ENCODE measurements at places on chromosomes 5 and 9.
A peak's percentile ranks its signal among the peaks of the same experiment; 100 is the strongest.

- DNase-seq: no peak
Observed at GRCh38 chr9:32502464-32502863, 23.5 kb downstream of the RIGI start.

DNA sequence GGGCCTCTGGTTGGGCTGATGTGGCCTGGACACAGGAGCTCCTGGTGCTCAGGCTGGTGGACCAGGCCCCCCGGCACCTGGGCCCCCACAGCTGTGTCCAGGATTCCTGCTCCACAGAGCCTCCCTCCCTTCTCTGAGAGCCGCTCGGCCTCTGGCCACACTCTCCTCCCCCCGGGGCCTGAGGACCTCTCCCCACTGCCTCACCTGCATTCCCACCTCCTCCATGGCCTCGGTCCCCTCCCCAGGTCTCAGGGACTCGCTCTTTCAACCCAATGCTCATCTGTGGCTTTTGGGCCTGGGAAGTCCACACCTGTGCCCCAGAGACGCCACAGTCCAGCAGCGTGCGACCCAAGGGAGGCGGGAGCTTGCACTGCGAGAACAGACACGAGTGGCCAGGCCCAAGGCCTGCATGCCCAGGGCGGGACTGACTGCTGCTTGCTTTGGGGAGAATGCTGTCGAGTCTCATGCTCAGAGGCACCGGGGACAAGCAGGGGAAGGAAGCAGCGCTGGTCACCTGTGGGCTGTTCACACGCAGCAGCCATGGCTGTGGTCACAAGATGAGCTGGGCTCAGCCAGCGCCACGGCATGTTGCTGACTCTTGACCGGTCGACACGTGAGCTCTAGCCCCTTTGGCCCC, 14.6 kb downstream of the PAEP start:
- no peak for DNase-seq

- DNase-seq: no peak
Observed at GRCh38 chr9:84153885-84154284, 173.3 kb downstream of the RMI1 start.

DNA sequence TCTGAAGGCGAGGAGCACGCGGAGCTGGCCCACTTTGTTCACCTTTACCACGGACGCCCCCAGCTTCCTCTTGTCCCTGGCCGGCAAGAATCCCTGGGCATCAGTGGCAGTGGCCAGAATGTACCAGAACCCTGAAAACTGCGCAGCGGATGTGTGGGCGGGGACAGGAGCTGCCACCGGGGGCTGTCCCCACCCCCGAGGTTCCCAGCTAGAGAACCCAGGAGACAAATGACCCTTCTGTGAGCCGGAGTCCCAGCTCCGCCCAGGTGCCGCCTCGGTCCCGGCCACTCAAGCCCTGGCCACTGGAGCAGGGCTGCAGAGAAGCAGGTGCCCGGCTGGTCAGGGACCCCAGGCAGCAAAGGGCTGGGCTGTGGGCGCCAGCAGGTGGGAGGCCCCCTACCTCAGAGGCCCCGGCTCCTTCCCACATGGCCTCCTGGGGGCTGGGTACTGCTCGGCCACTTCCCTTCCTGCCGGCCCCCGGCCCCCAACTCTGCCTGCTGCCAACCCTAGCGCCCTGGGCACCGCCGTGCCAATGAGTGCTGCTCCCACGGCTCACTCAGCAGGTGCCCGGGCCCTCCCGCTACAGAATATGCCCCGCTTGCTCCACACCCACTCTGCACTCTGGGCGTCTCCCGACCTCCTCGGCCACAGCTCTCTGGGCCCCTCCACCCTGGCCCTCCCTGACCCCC, 713 bp downstream of the LCN10 start:
- no peak for DNase-seq

- DNase-seq: no peak
Observed at GRCh38 chr5:66553368-66553912, 42.8 kb upstream of the MAST4 start.

DNA sequence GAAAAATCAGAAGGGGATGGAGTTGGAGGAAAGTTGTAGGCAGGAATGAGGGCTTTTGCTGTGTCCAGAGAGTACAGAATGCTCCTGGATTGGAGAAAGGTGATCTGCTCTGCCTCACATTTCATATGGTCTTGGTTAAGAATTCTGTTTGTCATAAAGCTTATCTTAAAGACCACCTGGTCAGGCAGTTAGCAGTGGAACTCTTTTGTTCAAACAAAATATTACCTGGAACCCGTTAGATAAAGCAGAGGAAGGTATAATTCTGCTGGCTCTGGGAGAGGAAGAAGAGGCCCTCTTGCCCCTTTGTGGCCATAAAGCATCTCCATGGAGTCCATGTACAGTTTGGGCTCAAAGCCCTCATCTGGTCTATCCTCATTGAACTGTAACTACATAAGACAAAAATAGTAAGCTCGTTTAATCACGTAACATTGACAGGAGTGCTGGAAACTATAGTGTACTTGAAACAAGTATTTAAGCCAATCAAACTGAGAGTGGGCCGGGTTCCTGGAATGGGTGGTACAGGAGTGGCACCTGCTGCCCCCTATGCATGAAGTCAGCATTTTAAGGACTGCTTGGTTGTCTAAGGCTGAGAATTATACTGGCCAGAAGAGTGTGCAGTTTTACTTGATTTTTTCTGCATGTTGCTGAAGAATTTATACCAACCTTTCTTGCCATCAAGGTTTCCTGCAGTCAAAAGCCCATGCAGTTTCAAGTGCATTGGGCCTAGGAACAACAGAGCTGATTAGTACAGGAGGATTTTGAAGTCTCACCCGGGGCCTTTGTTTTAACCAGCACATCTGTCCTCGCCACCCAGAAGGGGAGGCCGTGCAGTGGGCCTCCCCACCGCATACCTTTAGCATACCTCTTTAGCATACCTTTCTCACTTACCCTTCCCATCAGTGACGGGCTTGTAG, 39.9 kb downstream of the STXBP1 start:
- DNase-seq: no peak

DNA sequence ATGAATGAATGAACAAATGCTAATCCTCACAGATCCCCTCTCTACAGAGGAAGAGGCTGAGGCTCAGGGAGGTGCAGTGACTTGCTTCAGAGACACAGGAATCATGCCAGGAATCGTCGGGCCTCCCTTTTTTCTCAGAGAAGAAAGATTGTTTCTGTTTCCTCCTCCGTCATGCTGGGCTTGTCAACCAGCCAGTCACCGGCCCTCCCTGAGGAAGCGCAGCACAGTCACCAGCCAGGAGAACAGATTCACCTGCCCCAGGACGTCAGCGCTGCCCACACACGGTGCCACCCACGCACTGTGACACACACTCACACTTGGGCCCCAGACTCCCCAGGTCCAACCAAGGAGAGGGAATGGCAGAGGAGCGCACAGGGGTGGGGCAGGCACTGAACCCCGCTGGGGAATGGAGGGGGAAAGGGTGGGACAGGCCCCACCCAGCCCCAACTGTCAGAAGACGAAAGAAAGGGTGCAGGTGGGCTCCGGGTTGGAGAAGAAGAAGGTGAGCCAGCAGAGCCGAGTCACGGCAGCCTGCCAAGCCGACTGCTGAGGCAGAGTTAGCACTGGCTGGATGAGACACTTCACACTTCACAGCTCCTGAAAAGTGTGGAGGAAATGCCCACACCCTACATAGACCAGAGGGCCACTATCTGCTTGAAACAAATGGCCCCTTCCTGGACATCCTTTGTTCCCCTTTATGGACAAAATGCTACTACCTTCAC, 13.8 kb upstream of the ERGIC1 start:
- DNase-seq: no peak

GRCh38 chr5:2752059-2752820, 763 bp upstream of the IRX2 start:
- no peak for DNase-seq

- no peak for DNase-seq
Observed at GRCh38 chr5:82106207-82106606, 134.4 kb downstream of the ATG10 start.

GRCh38 chr5:45038366-45038987, 229.7 kb downstream of the MRPS30 start:
- DNase-seq: peak; percentile 42
